ENCODE measurements at places on chromosomes 5 and 9.

DNA sequence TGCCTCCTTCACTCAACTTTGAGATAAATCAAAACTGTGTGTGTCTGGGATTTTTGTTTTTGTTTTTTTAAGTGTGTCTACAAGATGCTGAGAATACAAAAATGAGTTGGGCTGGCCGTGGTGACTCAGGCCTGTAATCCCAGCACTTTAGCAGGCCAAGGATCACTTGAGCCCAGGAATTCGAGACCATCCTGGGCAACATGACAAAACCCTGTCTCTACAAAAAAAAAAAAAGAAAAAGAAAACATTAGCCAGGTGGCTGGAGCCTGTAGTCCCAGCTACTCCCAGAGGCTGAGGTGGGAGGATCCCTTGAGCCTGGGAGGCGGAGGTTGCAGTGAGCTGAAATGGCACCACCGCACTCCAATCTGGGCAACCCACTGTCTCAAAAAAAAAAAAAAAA is 21.0 kb downstream of the HNRNPK start:
- DNase-seq = no peak

GRCh38 chr5:141811287-141812155 is 66.7 kb downstream of the PCDH1 start:
- no peak for DNase-seq

DNA sequence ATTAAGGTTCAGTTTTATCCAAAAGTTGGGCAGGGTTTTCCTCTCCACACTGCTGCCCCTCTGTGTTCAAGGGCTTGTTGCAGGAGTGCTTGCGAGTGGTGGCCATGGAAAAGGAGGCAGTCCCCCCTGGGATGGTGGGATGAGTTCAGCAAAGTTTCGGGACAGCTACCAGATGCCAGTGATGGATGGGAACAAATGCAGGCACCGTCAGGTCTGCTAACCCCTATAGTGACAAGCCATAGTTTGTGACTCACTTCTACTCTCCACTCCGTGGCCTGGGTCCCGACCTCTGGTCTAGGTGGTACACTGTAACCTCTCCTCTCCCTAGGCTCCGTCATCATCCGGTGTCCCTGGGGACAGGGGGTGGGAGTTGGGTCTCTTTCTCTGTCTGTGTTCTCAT is 3.8 kb upstream of the RNF14 start:
- DNase-seq = no peak

DNA sequence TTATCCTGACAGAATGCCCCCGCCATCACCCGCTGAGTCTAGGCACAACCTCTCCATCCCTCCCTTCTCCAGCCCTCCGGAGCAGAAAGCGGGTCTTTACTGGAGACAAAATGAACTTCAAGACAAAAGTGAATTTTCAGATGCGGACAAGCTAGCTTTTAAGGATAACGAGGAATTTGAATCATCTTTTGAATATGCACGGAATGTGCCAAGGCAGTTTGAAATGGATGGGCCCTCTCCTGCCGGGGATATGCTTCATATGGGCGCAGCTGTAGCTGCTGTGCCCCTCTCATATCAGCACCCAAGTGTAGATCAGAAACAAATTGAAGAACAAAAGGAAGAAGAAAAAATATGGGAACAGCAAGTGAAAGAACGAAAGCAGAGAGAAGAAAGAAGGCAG is 37.5 kb downstream of the CPLANE1 start:
- no peak for DNase-seq

DNA sequence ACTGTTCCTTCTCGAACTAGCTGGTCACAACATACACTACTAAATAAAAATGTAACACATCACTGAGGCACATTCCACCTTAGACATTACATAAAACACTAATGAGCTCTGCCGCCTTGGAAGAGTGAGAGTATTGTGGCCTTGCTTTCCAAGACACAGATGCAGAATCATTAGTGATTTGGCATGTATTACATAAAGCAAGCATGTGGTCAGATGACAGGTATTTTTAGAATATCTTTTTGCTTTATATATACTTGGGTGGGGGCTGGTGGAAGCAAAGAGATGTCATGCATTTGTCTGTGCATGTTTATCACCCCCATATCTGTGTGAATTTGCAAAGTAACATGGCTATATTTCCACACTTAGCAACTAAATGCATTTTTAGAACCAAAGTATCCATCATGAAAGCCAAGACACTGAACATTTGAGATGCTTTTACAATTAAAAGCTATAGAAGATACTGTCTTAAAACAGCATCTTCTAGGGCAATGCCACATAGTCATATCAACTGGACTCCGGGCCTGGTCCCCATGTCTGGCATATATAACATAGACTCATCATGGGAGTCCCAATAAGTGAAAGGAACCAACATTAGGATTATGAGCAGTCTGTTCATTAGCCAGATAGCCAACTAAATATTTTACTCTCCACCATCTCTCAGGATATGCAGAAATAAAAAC is 213.5 kb downstream of the MEF2C start:
- DNase-seq = no peak

- DNase-seq = no peak
Observed at GRCh38 chr5:72234265-72234700, 85.8 kb downstream of the MRPS27 start.

GRCh38 chr5:173901705-173902104 is 13.6 kb downstream of the CPEB4 start:
- no peak for DNase-seq

GRCh38 chr5:137095597-137095996 is 403.5 kb downstream of the SPOCK1 start:
- no peak for DNase-seq

DNA sequence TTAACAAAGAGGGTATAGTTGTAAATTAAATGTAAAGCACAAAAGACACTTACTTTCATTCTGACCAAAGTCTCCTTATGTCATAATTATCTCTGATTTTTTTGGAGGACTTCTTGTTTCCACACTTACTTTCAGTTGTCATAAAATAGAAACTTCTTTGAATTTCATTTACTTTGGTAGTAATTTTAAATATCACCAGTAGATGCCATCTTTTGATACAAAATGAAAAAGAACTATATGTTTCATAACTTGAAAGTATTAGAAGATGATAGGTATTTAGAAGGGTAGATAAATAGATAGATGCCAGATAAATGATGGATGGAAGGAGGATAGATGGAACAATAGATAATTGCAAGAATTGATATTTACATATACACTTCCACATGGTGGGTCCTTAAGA is 1865.3 kb upstream of the CDH9 start:
- DNase-seq = no peak

- no peak for DNase-seq
Observed at GRCh38 chr5:151077967-151078366, 2.9 kb downstream of the TNIP1 start.

DNA sequence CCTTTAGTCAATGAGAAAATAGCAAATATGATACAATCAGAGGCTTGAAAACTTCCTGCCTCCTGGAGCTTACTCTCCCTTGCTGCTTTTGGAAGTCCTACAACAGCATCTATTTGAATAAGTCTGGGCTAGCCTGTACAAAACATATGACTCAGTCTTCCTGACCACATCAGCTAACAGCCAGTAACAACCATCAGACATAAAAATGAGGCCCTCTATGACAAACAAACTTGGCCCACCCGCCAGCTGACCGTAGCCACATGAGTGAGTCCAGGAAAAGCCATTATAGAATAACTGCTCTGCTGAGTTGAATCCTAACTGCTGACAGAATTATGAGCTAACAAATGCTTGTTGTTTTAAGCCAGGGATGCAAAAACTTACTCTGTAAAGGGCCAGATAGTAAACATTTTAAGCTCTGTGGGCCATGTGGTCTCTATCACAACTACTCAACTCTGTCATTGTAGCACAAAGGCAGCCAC is 347.6 kb downstream of the PTPRD start:
- DNase-seq = no peak

GRCh38 chr5:132044207-132044606 is 16.2 kb upstream of the IL3 start:
- DNase-seq = no peak

- no peak for DNase-seq
Observed at GRCh38 chr9:19162026-19162366, 34.7 kb upstream of the PLIN2 start.

DNA sequence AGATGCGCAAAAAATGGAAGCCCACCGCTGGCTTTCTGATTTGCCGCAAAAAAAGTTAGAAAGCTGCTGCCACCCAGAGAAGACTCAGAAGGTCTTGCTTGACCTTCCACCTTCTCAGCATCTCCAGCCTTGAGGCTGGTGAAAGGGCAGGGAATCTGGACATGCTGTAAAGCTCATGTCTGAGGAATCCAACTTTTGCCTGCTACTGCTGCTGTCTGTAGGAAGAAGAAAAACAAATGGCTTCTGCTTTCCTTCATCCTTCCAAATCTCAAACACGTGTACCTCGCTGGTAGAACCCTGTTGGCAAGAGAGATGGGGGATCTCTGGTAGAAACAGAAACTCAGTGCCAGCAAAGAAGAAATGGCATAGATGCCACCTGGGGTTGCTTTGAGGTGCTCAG is 10.2 kb downstream of the TJP2 start:
- DNase-seq = no peak

DNA sequence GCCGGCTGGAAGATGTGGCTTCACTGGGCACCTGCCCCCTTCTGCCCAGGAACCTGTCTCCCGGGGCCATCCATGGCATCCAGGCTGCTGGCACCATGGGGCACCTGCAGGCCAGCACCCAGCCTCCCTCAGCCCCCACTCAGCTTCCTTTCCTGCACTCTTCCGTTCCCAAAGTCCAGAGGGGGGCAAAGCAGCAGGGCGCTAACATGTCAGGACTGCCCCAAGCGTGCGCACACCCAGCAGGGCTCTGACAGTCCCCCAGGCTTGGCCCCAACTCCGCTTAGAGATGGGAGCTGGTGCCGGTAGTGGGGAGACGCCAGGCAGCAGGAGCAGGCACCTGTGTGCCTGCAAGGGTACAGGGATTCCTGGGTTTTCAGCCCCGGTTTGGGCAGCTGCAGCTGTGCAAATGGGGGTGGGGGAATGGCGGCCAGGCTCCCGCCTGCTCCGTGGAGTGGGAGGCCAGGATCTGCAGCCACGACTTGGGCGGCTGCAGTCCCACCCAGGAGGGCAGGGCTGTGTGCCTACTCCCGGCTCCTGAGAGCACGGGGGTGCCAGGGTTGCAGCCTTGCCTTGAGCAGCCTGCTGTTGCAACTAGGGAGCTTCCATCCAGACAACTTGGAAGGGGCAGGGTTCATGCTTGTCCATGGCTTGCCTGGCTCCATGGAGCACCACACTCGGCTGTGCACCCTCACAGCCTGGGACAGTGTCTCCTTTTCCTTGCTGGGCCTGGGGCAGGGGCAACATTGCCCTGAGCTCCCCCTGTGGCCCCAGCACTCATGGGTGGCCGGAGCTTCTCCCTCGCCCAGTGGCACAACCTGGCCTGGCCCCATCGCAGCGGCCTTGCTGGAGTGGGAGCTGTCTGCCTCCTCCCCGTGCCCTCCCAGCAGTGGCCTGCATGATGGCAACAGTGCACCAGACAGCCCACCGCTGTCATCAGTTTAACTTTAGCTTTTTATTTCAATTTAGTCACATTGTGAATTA is 561.1 kb downstream of the MTRR start:
- DNase-seq = no peak

- DNase-seq = no peak
Observed at GRCh38 chr9:73194284-73194683, 42.6 kb downstream of the ANXA1 start.

- no peak for DNase-seq
Observed at GRCh38 chr5:109939116-109939682, 249.5 kb downstream of the MAN2A1 start.

- DNase-seq = no peak
Observed at GRCh38 chr9:124389146-124389939, 25.9 kb downstream of the PSMB7 start.

- DNase-seq = no peak
Observed at GRCh38 chr9:121349009-121349408, 21.0 kb downstream of the STOM start.

GRCh38 chr9:113915817-113916434 is 39.8 kb downstream of the ZNF618 start:
- no peak for DNase-seq

DNA sequence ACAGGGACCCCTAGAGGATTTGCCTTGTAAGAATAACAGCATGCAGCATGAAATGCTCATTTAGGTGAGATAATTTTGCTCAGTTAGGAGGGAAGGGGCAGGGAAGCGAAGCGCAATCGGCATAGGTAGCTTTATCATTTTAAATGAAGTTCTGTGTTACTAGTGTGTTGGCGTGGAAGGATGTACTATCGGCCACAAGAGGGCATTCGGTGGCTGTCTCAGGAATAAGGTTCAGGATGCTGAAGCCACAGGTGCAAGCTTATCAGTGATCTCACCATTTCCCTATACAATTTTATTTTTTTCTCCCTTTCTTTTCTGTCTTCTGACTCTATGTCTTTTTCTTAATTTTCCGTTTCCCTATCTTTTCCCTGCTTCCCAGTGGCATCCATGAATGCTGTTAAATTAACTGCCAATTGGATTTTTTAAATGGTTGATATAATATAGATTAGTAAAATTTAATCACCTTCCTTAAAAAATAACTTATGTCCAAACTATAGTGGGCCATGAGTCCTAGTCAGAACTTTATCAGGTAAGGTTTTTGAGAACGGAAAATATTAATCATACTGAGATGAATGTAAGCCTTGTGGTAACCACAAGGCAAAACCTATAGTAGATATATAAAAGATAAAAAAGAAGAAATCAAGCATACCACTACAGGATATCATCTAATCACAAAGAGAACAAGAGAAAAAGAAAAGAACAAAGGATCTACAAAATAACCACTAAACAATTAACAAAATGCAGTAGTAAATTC is 1.2 kb upstream of the INSL6 start:
- no peak for DNase-seq

DNA sequence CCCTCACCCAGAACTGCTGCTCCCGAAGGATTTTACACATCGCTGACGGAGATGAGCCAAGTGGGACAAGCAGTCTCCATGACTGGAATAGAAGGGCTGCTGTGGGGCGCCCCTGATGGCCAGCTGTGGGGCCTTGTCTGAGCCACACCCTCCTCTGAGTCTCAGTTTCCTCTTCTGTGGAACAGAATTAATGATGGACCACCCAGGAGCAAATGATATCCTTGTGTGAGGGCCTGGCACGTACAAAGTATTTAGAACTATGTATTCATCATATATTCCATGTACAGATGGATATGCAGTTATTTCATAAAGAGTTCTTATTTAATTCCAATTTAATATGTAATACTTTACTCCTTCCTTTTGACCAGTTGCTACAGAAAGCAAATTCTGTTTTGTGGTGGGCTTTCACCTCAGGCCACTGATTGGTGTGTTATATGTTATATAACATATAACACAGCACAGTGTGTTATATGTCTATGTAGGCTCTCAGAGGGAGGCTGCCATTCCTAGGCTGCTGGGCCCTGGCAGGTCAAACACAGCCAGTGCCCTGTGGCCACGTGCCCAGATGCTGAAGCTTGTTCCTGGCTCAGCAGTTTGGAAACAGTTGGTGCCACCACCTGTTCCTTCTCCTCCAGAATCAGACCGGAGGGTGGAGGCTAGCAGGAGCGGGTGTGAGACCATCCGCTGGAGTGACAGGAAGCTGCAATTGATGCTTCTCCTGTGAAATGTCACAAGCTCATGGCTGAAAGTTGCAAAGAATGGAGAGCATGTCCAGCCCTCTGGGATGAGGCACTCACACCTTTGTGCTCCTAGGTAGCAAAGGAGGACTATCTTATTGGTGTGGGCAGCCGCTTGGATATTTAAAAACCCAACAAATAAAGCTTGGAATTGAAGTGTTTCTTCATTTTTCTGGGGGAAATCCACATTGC is 4.4 kb upstream of the FGD3 start:
- no peak for DNase-seq

- DNase-seq = no peak
Observed at GRCh38 chr5:121887727-121888126, 36.0 kb downstream of the FTMT start.
